DMS79 treated with DMSO at 0.1 percent for 48 hours (cell line): ENCODE measurements at places on chromosomes 16 and 17.

- no peak for DNase-seq
Measured at GRCh38 chr17:611202-611601, 103.4 kb downstream of the VPS53 start.

DNA sequence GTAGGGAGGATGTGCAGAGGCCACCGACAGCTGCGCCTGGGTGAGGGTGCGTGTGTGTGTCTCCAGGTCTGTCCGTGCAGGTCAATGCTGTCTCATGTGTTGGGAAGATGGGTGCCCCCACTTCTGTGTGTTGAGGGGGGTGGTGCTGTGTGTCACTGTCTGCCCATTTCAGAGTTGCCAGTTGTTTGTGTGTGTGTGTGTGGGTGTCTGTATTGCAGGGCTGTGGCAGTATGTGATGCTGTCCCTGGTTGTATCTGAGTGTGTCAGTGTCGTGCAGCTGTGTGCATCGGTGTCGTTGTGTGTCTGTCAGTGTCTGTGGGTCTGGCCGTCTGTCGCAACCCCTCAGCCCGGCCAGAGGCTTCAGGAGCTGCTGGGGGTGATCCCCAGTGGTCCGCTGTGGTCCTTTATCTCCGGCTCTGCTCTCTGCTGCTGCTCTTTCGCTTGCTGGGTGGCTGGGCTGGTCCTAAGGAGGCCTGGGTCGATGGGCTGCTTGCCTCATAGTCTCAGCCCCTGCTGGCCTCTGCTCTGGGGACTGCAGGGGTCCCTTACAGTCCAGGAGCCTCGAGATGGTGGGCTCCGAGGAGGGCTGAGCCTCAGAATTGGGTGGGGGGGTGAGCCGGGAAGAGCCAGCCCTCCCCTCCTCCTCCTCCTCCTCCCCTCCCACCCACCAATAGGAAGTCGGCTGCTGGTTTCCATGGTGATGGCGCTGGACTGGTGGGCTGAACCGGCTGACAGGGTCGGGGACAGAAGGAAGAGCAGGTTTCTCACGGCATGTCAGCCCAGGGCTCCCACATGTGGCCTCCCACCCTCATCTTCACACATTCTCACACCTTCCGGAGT lies at the start of gene TSPOAP1:
TSS of gene TSPOAP1 (minus strand) at position 601 of the 840 bp plus-strand sequence. CDS start 875 bp downstream, outside the sequence.
- DNase-seq = no peak

- DNase-seq = peak; percentile 62
Measured at GRCh38 chr16:3188925-3189825, 1.2 kb downstream of the OR1F1 start.

DNA sequence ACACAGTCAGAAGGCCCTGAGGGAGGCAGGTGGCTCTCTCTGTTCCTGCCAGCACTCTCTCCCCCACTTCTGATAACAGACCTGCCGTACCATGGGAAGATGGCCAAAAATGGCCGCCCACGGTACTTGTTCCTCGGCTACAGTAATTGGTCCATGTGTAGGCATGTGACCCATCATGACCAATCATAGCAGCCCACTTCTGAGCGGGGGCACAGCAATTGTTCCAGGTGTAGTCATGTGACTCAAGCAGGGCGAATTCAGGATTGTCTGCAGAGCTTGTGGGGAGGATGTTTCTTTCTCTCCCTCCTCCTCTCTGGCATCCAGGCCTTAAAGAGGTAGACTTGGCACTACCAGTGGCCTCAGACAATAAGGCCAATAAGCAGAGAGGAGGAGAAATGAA lies 250.4 kb downstream of the MRTFB start:
- no peak for DNase-seq

- DNase-seq = no peak
Measured at GRCh38 chr17:78089576-78090281, 38.8 kb downstream of the TMC6 start.

- DNase-seq = no peak
Measured at GRCh38 chr16:2835638-2836493, 5.8 kb downstream of the ZG16B start.

DNA sequence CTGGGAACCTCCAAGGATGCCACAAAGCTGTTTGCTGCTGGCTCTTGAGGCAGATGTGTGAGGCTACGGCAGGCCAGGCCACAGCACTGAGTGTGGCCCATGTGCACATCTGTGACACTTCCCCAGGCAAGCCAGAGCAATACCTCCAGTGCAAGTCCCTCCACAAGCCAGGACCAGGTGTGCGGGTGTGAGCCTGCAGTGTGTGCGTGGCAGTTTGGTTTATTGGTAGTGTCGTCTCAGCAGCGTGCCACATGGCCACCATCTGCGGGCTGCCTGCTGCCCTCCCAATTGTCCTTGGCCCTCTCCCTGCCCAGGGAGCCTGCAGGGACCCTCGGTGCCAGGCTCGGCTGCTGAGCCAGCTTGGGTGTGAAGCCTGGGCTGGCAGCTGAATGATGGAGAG lies 9.9 kb upstream of the SREBF1 start:
- DNase-seq = no peak
